ENCODE measurements at places on chromosomes 13 and 19.

DNA sequence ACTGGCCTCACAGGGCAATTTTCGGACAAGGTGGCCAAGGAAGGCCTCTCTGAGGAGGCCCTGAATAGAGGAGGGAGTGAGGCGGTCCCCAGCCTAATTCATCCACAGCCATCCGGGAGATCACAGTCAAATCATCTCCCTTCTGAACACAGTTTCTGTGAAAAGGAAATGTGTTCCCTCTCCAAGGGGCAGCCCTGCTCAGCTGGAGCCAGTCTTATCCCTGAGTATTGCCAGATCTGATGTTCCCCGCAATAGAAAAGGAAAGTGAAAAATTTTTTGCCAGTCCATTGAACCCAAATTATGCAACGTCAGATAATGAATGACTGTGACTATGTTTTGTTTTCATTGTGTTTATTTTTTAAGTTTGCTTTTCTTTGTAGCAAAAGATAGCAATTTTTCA is 125.9 kb downstream of the SIPA1L3 start:
- DNase-seq: no peak

DNA sequence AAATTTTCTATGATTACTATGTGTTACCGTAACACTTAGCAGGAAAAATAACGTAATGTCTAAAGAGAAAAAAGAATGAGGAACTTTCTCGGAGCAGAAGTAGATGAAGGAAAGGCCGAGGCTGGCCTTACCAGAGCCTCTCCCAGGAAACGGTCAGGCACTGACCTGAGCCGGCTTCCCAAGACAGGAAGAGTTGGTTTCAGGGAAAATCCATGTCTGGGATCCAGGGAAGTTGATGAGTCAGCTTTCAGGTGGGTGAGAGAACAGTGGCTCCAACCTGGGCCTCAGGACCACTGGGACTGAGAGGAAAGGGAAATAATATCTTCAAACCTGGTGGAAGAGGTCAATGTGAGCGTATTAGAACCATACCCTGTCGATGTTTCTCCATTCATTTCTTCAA is 93.3 kb upstream of the UBL3 start:
- no peak for DNase-seq

DNA sequence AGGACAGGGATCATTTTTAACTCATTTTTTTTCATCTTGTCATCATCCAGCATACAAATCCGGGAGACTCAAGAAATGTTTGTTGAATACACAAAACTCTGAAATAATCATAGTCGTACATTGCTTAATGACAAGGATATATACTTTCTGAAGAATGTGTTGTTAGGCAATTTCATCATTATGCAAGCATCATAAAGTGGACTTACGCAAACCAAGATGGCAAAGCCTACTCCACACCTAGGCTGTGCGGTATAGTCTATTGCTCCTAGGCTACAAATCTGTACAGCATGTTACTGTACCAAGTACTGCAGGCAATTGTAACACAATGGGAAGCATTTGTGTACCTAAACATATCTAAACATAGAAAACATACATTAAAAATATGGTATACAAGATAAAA is 264.1 kb downstream of the TSHZ3 start:
- DNase-seq: no peak

GRCh38 chr13:105514401-105514800 is 1021.1 kb downstream of the EFNB2 start:
- DNase-seq: no peak

DNA sequence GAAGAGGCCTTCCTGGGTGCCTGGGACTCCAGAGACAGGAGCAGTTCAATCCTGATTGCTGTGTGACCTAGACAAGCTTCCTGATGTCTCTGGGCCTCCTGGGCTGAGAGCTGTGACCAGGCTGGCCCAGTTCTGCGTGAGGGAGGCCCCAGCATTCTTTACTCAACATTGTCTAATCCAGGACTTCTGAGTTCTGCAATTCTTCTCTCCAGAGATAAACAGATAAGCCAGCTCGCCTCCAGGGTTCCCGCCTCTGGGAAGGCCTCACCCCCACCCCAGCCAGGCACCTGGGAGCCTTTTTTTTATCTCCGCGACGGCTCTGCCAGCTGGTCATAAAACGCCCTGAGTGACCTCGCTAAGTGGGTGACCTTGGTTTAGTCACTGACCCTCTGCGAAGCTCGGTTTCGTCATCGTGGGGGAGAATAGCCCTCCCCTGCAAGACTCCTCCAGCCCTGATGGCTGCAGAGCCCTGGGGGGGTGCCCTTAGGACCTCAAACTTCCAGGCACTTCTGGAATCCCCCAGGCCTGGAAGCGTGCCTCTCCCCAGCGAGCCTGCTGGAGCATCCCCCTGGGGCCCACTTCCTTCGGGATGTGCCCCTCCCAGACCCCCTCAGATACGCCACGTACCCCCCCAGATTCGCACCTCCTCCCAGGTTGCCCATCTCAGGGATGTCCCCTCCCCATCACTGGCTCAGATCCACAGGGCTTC is 1.9 kb downstream of the SULT2B1 start:
- DNase-seq: no peak

DNA sequence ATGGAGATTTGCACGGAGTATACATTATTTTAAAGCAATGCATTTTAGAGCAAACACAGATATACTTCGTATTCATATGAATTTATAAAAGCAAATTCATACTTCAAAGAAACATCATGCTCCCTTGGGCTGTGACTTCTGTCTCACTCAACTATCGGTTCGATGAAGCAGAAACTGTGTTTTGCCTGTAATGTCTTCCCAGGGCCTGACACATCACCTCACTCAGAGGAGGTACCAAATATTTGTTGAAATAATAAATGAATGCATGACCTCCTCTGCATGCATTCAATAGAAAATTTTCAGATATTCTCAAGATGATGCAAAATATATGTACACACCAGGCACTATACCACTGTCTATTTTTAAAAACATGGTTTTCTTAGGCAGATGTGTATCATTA is 432.7 kb downstream of the EFNB2 start:
- DNase-seq: no peak

GRCh38 chr19:21430675-21431074 is 33.7 kb downstream of the ZNF493 start:
- DNase-seq: no peak

DNA sequence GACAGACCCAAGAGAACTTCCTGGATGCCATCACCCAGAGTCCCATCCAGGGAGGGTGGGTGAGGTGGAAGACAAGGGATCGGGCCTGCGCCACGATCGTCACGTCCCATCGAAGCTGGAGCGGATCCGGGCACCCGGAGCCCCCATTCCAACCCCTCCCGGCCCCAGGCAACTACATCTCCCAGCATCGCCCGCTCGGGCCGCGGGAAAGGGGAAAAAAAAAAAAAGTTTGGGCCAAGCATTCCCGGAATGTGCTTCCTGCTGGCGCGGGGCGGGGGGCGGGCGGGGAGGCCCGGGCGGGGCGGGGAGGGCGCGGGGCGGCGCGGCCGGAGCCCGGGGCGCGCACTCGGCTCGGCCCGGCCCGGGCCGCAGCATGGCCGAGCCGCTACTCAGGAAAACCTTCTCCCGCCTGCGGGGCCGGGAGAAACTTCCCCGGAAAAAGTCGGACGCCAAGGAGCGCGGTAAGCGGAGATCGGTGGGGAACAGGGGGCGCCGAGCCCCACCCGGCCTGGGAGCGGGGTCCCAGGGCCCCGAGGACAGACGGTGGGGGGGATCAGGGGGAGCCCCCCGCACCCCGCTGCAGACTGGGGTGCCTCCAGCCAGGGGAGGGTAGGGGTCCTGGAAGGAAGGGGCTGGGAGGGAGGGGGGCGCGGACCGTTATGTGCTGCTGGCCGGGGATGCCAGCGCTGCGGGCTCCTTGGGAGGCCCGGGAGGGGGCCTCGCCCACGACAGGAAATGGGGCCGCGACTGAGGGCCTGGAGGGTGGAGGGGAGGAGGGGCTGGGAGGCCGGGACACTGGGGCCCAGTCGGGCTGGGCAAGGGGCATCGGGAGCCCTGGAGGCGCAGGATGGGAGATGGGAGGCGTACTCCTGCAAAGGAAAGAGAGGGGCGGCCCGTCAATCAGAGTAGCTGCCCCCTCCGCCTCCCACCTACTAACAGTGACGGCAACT is at the start of gene SYDE1:
TSS of gene SYDE1 (plus strand) at position 341 of the 950 bp plus-strand sequence. CDS start at position 374, 33 bp downstream.
- no peak for DNase-seq

GRCh38 chr19:45501730-45502014 is 3.4 kb downstream of the PPM1N start:
- no peak for DNase-seq

DNA sequence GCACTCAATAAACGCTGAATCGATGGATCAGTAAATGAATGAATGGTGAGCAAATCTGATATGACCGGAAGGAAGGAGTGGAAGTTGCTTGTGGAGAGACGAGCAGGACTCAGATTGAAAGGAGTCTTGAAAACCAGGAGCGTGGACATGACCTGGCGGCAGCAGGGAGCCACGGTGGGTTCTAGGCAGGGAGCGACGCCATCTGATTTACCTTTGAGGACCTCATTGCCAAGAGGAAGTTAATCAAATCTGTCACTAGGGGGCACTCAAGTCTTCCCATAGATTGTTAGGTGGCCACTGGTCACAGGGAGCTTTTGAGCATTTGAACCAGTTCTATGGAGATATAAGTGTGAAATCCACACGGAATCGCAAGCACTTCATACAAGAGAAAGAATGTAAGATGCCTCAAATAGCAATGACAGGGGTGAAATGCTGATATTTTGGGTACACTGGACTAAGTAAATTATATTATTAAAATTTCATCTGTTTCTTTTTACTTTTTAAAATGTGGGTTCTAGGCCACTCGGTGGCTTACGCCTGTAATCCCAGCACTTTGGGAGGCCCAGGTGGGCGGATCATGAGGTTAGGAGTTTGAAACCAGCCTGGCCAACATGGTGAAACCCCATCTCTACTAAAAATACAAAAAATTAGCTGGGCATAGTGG is 9.2 kb upstream of the FBN3 start:
- peak; percentile 7 for DNase-seq

- DNase-seq: no peak
Measured at GRCh38 chr19:41903193-41903953, 20.4 kb downstream of the ARHGEF1 start.

DNA sequence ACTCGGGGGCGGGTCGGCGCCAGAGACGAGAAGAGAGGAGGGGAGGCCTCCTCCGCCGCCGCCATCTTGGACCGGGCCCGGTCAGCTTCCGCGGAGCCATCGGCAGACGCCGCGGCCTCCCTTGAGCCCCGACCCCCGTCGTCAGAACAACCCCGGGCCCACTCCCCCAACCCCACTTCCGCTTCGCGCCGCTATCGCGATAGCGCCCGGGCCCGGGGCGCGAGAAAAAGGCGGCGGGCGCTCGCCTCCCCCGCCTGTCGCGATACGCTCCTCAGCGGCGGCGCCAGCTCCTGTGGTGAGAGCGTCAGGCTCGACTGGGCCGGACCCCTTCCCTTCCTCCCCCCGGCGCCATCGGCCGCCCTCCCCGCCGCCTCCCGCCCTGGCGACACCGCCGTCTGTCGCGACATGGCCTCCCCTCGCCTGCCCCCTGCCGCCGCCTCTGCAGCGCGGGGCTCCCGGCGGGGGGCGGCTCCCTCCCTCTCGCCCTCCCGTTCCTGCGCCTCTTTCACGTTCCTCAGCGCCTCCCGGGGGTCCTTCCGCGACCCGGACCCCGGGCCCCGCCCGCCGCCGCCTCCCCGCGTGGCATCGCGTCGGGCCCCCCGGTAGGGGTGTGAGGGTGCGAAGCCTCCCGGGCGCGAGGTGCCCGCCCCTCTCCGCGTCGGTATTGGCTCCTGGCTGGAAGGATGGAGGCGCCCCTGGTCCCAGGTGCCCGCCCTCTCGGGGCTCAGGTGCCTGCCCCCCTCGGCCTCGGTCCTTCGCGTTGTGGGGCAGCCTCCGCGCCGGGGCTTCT is at the start of gene CNOT3:
TSS of gene CNOT3 (plus strand) at position 64 of the 790 bp plus-strand sequence. CDS start 5,217 bp downstream, outside the sequence.
- DNase-seq: no peak

- no peak for DNase-seq
Measured at GRCh38 chr13:110158226-110158625, 148.7 kb downstream of the COL4A1 start.

DNA sequence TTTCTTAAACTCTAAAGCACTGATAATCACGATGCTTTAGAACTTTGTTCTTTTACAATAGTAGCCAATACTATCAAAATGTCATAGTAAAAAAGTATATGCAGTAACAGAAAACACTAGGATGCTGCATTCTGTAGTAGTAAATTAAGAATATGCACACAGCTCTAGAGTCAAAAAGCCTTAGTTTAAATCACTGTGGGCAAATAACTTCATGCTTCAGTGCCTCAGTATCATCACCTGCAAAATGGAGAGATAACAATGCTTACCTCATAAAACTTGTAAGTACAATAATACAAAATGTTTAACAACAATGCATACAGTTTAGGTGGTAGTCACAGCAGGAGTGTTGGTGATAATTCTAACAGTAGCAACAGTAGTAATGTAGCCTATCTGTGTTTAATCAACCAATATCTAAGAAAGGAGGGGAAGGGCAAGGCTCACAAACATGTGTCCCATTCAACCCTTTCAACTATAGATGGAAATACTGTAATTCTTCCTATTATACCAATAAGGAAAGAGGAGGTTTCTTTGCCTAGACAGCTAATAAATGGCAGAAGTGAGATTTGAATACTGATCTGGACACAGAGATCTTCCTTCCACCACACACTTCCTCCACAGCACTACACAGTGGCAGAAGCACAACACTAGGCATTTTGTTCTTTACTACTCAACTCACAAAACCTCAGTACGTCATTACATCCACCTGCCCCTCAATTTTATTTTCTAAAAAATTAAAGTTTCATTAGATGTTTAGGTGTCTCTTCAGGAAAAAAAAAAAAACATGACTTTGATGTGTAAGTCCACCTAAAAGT is 4.6 kb downstream of the RBM26 start:
- no peak for DNase-seq

DNA sequence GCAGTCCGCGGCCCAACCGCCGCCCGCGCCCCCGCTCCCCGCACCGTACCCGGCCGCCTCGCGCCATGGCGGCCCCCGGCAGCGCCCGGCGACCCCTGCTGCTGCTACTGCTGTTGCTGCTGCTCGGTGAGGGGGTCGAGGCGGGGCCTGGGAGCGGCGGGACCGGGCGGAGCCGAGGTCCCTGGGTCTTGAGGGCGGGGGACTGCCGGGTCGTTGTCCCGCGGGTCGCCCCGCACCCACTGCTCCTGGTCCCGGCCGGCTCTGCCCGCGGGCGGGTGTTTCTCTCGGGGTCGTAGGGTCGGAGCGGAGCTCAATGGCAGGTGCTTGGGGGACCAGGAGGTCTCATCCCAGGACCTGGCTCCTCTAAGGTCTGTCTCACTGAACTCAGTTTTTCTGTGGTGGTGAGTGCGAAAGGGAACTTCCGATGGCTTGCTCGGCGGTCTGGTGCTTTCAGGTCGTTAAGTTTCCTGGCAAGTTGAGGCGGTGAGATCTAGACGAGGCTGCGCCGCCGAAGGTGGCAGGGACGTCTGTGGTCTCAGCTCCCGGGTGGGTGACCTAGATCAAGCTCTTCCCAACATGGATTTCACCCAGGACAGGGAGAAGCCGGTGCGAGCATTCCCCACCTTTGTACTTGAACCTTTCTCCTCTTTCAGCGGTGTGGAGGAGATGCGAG is 467 bp downstream of the LAMP1 start:
- DNase-seq: peak; percentile 20

DNA sequence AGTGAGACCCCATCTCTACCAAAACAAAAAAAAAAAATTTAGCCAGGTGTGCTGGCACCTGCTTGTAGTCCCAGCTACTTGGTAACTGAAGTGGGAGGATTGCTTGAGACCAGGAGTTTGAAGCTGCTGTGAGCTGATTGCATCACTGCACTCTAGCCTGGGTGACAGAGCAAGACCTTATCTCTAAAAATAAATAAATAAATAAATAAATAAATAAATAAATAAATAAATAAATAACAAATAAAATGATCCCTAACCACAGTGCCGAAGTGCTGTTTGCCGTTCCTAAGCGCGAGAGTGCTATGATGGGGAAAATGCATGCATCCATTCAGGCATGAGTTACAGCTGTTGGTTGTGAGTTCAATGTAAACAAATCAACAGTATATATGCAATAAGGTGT is 27.2 kb downstream of the WDR88 start:
- DNase-seq: no peak

- DNase-seq: no peak
Measured at GRCh38 chr13:44819245-44819644, 170.0 kb downstream of the NUFIP1 start.

Data from activated naive CD8-positive, alpha-beta T cell treated with anti-CD3 and anti-CD28 coated beads, Interleukin-2, amount 50 U/mL, for 16 hours (primary cell).